ENCODE measurements at places on chromosomes 7 and 10.
A peak's percentile ranks its signal among the peaks of the same experiment; 100 is the strongest.

DNA sequence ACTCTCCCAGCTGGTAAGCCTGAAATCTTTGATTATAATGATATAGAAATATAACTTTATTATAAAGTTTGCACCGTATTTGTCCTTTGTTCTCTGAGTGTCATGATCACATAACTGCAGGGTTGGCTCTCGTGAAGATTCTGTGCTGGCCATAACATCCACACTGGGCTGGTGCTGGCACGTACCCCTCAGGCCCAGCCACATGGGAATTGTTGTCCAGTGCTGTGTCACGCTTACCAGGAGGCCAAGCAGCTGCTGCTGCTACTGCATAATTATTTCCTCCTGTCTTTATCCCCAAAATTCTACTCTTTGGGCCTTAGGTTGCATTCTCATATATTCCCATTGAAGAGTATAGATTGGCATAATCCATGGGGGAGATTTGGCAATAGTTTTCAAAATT lies 20.8 kb upstream of the UCN3 start:
- no peak for DNase-seq

- no peak for DNase-seq
These were observed 12.0 kb upstream of the KCNMA1 start for GRCh38 chr10:77649333-77650331.

- DNase-seq = no peak
These were observed 101.6 kb downstream of the OTUD1 start for GRCh38 chr10:23540401-23541030.

DNA sequence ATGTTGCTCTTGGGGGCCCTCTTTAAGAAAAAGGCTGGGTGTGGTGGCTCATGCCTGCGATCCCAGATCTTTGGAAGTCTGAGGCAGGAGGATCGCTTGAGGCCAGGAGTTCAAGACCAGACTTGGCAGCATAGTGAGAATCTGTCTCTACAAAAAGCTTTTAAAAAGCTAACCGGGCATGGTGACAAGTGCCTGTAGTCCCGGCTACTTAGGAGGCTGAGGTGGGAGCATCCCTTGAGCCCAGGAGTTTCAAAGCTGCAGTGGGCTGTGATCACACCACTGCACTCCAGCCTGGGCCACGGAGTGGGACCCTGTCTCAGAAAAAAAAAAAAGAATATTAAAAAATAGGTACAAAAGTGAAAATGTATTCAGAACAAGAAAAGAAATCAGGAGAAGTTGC lies 38.1 kb upstream of the SLC39A12 start:
- DNase-seq = no peak

GRCh38 chr7:117808341-117808757 lies 64.9 kb downstream of the CTTNBP2 start:
- DNase-seq = peak; percentile 86

DNA sequence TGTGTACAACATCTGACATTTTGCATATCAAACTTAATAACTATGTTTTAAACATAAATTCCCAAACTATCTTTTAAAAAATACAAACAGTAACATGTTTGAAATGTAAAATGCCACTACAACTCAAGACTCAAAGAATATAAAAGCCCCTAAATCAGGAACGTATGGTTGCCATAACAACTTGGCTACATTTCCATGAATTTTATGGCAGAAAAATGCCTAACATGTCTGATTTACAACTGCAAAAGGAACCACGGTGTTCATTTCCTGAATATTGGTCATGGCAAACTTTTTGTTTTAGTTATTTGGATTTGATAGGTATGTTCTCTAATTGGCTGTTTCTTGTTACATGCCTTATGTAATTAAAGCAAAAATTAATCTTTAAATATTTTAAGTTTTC lies 2.0 kb downstream of the SOSTDC1 start:
- no peak for DNase-seq

DNA sequence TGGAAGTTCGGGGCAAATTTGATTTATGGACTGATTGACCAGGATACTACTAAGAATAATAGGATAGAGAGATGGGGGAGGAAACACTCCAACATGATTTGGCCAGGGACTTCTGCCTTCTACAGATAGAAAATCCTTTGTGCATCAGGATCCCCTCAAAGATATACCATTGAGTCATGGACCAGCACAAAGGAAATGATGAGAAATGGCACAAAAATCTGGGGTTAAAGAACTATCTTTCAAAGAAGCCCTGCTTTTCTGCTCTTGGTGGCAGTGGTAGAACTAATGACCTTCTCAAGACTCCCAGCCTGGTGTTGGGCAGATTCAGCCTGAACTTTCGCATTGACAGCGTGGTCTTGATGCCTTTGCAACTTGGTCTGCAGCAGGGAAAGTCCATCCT lies 27.6 kb upstream of the LAMB1 start:
- DNase-seq = no peak

DNA sequence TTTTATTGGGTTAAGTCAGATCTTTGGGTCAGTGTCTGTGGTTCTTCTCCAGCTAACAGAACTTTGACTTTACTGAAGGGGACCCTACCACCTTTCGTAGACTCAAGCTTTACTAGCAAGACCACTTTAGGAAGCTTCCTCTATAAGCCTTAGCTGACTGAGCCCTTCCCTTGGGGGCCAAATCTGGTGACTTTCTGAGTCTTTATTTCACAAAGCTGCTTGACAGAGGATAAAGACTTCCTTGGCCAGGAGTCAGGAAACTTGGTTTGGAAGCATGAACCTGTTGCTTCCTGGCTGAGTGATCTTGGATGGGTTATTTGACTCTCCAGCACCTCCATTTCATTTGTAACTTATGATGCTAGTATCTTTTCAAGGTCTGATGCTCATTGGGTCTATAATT lies 466.7 kb downstream of the TYW1 start:
- DNase-seq = no peak

- DNase-seq = peak; percentile 30
These were observed 115.1 kb downstream of the GNAI1 start for GRCh38 chr7:80249619-80250295.

DNA sequence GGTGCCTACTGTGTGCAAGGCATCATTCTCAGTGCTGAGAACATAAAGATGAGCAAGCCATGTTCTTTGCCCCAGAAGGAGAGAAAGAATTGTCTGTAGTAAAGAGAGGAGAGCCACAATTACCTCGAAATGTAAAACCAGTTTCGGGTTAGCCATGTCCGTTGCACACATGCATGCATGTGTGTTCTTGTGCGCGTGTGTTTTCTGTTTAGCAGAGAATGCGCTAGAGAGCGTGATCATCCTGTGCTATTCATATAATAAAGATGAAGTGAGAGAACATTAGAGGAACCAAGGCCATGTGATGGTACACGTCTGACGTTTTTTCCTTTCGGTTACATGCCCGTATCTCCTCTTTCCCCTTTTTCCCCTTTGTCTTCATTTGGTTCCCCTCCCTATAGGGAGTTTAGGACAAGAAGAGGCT lies 158.2 kb downstream of the CELF2 start:
- no peak for DNase-seq

DNA sequence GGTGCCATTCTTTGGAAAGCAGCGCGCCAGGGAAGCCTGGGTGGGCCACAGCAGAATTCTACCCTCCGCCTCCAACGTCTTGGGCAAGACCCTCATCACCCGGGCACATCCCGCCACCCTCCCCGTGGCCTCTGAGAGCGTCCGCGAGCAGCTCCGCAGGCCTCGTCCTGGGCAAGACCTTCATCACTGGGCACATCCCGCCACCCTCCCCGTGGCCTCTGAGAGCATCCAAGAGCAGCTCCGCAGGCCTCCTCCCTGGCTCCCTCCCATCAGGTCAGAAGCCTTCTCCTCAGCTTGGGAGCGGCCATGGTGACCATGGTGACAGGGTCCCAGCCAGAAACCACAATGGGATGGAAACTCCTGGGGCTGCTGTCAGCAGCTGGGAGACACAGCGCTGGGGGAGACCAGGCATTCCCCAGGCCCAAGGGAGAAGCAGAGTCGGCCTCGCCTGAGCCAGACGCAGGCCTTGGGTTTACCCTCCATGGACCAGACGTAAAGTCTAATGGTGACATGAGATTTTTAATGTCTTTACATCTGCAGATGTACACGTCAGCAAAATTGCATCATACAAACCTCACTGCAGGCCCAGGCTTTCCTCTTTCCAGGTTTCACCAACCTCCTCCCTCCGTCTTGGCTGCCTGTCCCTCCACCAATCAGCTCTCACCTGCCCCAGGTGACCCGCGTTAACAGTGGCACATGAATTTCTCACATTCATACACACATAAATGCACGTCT lies 55.1 kb upstream of the PPP2R2D start:
- DNase-seq = peak; percentile 22

All from dorsolateral prefrontal cortex (tissue), 122 donors.